Stimulated activated CD4-positive, alpha-beta T cell treated with anti-CD3 and anti-CD28 coated beads, Interleukin-15, amount 100 ng/mL, for 48 hours (primary cell): ENCODE measurements at places on chromosomes 6 and 20.

- no peak for DNase-seq
Measured at GRCh38 chr6:164099269-164099865, 684.8 kb downstream of the QKI start.

DNA sequence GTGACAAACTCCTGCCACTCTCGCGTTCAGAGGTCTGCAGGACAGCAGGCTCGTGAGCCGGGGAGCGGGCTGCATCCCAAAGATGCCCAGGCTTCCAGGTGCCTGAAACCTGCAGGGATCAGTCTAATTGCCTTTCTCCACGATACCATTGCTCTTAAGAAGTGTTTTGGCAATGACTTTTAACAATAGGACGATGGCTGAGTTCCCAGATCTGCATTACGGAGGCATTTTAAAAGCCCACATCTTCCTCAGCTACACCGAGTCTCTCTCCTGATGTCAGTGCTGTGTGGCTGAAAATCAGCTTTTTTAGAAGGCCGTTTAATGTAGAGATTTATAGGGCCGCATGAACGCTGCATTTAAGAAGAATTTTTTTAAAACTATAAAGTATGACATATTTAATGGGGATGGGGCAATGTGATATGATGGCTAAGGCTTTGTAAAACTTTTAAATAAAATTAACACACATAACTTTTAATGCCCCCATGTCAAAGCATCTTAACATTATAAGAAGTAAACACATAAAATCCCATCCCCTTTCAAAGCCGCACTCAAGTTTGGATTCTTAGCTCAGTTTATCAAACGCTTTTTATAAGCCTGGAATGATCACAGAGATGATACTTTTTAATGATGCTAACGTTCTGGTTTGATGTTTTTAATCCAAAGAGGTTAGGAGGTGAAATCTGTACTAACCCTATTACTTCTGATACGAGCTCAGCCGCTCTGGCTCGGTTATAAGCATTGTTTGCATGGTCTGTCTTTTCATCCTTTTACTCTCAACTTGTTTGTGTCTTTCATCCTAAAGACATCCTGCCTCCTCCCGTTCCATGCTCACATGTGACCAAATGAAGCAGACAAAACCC is 386.0 kb downstream of the SMOC2 start:
- DNase-seq: no peak

GRCh38 chr6:14270142-14270893 is 152.7 kb downstream of the CD83 start:
- no peak for DNase-seq

GRCh38 chr6:35181933-35182612 is 31.7 kb upstream of the SCUBE3 start:
- DNase-seq: no peak

DNA sequence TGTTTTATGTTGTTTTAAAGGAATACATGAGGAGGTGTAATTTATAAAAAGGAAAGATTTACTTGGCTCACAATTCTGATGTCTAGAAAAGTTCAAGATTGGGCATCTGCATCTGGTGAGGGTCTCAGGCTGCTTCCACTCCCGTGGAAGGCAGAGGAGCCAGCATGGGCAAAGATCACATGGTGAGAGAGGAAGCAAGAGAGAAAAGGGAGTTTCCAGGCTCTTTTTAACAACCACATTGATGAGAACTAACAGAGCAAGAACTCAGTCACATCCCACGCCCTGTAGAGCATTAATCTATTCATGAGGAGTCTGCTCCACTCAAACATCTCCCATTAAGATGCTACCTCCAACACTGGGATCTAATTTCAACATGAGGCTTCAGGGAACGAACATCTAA is 1666.3 kb downstream of the HACE1 start:
- DNase-seq: no peak

DNA sequence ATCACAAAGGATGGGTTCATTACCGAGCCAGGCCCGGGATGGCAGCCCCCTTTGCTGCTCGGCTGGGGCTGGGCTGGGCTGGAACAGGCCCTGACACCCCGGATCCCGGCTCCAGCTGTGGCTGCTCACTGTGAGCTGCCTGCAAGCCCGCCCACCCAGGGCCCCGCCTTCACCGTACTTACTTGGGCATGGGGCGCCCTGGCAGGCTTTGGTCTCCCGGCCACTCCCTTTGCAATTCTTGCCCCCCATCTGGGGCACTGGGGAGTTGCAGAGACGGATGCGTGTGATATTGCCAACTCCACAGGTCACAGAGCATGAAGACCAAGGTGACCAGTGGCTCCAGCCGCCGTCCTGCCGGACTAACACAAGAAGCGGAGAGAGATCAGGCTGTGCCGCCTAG is 16.7 kb downstream of the THBS2 start:
- DNase-seq: no peak

- DNase-seq: no peak
Measured at GRCh38 chr6:159754959-159755914, 6.6 kb upstream of the ACAT2 start.

GRCh38 chr20:4076671-4077070 is 61.3 kb upstream of the RNF24 start:
- no peak for DNase-seq

DNA sequence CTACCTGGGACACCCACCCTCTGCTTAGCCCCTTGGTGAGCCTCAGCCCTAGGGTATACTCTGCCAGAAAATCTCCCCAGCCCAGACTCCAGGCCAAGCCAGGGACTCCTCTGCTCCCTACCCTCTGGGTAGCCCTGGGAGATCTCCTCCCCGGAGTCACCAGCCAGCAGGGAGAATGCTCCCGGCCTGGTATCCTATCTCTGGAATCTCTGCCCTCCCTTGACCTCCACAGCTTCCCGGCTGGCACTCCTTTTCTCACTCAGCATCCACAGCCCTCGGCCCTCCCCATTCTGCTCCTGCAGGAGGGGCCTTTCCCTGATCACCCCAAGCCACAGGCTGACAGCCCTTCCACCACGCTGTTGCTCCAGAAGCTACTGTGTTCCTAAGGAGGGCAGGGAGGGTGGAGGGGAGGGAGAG is 22.6 kb downstream of the NOL4L start:
- no peak for DNase-seq

DNA sequence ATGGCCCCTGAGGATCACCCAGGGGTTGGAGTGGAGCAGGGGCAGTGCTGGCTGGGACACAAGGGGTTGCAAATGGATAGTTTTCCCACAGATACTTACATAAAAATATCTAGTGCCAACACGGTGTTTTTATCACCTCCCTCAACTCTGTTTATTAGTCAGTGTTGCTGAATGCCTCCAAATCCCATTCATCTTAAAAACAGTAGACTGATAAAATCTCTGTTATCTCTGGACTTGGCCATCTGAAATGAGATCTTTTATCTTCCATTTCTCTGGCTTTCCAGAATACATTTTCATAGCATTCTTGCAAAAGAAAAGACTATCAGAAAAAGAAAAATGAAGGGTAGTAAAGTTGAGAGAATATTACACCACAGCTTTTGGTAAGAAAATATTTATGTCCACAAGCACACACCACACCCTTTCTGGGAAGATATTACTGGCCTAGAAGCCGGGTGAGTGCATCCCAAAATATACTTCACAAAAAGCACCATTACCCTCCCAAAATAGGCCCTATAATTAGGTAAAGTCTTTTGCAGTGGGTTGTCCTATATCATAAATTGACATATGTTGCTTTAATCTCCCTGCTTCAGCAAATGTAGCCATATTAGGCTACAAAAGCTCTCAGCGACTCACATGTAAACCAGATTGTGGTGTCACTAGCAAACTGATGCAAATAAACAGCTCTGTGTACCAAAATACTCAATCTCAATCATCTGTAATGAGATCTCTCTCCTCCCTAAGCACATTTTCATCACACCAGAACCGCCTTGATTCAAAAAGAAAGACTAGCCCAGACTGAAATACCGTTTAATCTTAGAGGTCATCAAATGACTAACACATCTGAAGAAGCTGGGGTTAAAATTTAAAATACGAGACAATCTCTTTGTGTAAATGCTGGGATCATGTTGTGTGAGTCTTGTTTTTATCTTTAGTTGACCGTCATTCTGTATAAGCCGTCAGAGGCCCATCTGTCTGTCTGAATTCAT is 96.7 kb downstream of the FYN start:
- no peak for DNase-seq
